ENCODE measurements at places on chromosomes 1 and 21. TPM values are rescaled to one million over a fixed set of nuclear protein-coding genes. Genes with fewer than 3 reads are reported as not detected.

DNA sequence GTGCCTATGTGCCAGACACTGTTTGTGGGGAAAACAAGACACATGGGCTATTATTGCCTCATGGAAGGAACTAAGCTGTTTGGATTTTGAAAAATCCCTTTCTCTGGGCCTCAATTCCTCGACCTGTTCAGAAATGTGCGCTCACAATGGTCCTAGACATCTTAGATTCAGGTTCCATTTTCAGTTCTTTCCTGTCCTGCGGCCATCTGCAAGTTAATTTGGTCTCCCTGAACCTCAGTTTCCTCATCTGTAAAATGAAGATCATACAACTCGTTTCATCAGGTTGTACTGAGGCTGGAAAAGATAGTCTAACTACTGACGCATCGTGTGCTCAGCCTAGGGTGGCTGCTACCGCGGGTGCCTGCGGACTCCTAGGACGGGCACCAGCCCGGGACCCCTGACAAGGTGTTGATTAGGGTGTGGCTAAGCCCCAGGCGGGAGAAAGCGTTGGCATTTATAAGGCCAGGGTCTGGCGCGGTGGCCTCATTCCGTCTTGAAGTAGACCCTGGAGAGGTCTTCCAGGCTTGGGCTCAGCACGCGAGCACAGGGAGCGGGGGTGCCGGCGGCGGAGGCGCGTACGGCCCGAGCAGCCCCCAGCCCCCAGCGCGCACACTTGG, 493 bp upstream of the ELOA start:
- DNase-seq: peak; percentile 26
- peaks cover 24% of the 10 kb centered on the region for H3K4me1 ChIP-seq
- H3K27ac ChIP-seq: peak overlapping the region; percentile 93
- H3K27me3 ChIP-seq: no peaks in the 10 kb centered on the region
- no peaks in the 10 kb centered on the region for H3K36me3 ChIP-seq
- peak overlapping the region; percentile 87 for H3K4me3 ChIP-seq

DNA sequence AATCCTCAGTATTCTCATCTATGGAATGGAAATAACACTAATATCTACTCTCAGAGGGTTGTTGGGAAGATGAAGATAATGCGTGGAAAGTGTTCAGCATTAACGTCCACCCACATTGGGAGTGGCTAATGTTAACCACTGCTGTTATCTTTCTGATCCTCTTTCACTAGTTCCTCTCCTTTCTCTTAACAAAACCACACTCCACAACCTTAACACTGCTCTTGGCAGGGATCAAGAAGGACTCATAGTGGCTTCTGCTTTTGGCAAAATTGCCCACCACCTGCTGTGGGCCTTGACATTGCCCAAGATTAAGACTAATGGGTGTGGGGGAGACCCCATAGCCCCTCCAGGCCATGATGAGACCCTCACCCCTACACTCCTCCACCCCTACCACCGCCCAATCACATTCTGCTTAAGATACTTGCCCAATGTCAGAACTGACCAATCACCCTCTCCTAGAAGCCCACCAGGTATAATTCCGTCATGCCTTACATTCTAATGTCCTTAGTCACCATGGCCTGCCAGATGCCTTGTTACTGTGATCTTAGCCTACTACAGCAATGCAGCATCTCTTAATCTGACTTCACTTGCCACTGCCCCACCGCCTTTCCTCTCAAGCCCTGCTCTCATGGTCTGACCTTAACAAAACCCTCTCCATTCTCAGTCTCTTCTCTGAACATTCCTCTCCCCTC, 27.1 kb downstream of the DHCR24 start:
- peaks cover 42% of the 10 kb centered on the region for H3K36me3 ChIP-seq
- no peak for DNase-seq
- no peak overlapping the region for H3K27ac ChIP-seq
- no peak overlapping the region for H3K4me3 ChIP-seq
- peaks cover 7% of the 10 kb centered on the region for H3K4me1 ChIP-seq

GRCh38 chr1:113508364-113509164, 118.2 kb downstream of the MAGI3 start:
- DNase-seq: no peak
- H3K36me3 ChIP-seq: no peaks in the 10 kb centered on the region
- no peaks in the 10 kb centered on the region for H3K4me1 ChIP-seq
- no peak overlapping the region for H3K27ac ChIP-seq
- no peak overlapping the region for H3K4me3 ChIP-seq
- H3K27me3 ChIP-seq: no peaks in the 10 kb centered on the region

LRRC42 gene
- 26.6 TPM for total RNA-seq

GRCh38 chr1:232873931-232874330, 68.7 kb downstream of the MAP10 start:
- no peaks in the 10 kb centered on the region for H3K36me3 ChIP-seq
- no peaks in the 10 kb centered on the region for H3K4me1 ChIP-seq
- no peak for DNase-seq
- H3K27ac ChIP-seq: no peak overlapping the region
- H3K27me3 ChIP-seq: no peaks in the 10 kb centered on the region

GRCh38 chr1:3020263-3020909, 881 bp upstream of the ACTRT2 start:
- no peaks in the 10 kb centered on the region for H3K4me1 ChIP-seq
- H3K27me3 ChIP-seq: no peaks in the 10 kb centered on the region
- H3K36me3 ChIP-seq: no peaks in the 10 kb centered on the region

- DNase-seq: no peak
- no peaks in the 10 kb centered on the region for H3K27me3 ChIP-seq
- H3K27ac ChIP-seq: no peak overlapping the region
- H3K4me3 ChIP-seq: no peak overlapping the region
These were observed 16.5 kb upstream of the FOXO6 start for GRCh38 chr1:41344708-41345159.

CTPS1 gene
- total RNA-seq: 12.7 TPM

DNA sequence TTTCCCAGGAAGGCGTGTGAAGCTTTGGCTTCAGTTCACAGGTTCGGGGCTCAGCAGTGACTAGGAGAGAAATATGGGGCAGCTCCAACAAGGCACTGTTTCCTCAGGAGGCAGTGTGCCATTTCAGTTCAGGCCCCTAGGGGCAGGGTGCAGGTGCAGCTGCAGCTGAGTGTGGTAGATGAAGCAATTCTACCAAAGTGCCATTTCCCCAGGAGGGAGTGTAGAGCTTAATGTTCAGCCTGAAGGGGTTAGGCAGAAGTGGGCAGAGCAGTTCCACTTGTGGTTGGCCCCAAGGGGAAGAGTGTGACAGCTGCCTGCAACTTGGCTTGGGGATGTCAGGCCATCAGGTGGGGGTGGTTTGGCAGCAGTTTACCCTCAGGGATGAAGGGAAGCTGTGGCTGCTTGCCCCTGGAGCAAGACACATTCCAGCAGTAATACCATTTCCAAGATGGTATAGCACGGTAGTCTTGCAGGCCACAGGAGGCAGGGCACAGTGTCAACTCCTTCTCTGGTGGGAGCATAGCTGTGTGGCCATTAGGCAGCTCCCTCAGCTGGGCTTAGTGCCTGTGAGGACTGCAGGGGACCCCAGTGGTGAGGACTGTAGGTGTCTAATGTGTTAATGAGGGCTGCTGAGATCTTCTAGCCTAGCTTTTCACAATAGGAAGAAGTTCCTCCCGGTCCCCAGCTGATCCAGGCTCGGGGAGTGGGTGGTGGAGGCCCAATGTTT, 34.7 kb downstream of the RGSL1 start:
- no peaks in the 10 kb centered on the region for H3K36me3 ChIP-seq
- no peak for DNase-seq
- H3K4me3 ChIP-seq: no peak overlapping the region
- H3K4me1 ChIP-seq: no peaks in the 10 kb centered on the region
- H3K27ac ChIP-seq: no peak overlapping the region
- H3K27me3 ChIP-seq: no peaks in the 10 kb centered on the region

All from upper lobe of left lung (tissue), 6 donors.